Activated T-cell treated with anti-CD3 and anti-CD28 coated beads for 24 hours (primary cell): ENCODE measurements at places on chromosomes 2 and 18.

DNA sequence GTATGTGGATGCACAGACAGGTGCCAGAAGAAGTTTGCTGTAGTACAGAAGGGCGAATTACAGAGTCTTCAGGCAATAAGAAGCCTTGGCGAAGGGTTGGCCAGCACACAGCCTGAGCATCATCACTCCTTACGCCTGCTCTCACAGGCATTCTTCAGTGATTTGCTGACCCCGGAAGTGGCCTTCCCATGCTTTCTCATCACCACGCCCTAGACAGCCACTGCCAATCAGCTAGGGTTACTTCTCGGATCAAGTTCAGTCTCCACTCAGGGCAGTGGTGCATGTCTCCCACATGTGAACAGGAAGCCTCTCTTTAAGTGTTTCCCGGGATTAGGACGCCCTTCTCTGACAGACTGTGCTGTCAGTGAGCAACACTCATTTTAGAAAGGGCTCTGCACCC is 81.8 kb downstream of the C1QL2 start:
- no peak for DNase-seq

GRCh38 chr2:214856137-214856536 is 46.7 kb upstream of the BARD1 start:
- no peak for DNase-seq

DNA sequence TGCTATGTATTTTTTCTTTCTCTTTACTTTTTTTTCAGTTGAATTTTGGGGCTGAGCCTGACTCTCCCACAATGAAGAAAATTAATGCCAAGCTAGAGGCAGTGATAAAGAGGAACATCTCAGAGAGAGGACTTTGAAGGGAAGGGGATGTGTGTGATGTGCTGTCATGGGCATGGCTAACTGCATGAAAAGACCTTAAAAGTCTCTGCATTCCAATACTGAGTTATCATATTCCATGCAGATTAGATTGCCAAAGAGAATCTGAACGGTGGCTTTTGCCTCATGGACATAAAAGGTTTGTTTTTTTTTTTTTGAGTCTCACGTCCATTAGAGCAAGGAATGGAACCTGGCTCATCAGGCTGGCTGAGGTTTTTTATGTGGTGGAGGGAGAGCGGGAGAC is 213.9 kb downstream of the PIK3C3 start:
- DNase-seq: no peak

DNA sequence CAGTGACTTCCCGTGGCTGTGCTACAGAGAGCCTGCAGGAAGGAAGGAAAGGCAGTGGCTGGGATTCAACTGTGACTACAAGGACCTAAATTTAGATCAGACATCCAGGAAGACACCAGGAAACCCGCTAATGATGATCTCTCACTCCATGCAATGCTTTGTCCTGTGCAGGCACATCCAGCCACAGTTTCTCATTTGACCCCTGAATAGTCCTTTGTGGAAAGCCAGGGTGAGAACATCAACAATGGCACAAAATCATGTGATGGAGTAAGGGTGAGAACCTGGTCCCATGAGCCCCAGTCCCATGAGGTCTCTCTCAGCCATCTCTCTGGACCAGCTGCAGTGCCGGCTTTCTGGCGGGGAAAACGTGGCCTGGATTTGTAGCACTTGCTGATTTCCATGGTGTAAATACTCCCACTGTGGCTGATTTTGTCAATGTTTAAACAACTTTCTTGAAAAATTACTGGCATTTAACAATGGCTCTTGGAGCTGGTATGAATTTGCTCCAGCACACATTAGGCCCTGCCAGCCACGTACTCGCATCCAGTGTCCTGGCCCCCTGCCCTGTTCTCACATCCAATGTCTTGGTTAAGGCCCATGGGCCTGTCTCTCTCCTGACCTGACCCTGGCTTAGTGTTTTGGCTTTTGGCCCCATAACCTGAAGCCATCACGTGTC is 159.0 kb upstream of the HAAO start:
- no peak for DNase-seq

DNA sequence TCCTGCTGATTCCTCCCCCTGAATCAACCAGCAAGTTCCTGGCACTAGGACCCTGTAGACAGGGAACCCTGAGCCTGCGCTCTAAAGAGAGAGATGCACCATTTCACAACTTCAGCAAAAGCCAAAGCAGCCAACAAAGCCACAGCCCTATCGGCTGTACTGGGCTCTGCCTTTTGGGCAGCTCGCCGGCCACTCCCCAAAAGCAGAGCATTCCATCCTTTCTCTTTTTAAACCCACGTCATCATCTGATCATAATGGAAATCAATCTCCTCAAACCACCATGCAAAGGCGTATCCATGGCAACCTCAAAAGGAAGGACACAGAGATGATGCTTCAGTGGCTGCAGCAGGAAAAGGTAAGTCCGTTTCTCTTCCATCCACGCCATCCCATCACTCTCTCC is 5.3 kb upstream of the DCTN1 start:
- no peak for DNase-seq

- DNase-seq: no peak
Measured at GRCh38 chr2:171554991-171555615, 32.8 kb downstream of the CYBRD1 start.

DNA sequence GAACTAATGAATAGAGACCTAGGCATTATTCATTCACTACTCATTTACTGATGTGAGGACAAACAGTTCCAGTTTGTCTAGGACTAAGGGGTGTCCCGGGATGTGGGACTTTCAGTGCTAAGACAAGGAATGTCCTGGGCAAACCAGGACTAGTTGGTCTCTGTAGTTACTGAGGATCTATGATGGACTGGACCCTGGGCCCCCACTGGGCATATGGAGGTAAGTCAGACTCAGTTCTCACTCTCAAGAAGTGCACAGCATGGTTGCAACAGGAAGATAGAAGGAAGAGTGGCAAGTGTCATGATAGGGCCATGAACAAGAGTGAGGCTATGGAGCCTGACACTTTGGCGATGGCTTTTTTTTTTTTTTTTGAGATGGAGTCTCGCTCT is 128.2 kb downstream of the MYCN start:
- DNase-seq: no peak

GRCh38 chr2:100243631-100244030 is 78.7 kb downstream of the LONRF2 start:
- DNase-seq: no peak

GRCh38 chr2:153519257-153519875 is 40.8 kb upstream of the RPRM start:
- DNase-seq: peak; percentile 30

- no peak for DNase-seq
Measured at GRCh38 chr2:192288295-192288694, 93.6 kb upstream of the TMEFF2 start.

- no peak for DNase-seq
Measured at GRCh38 chr2:161112908-161113307, 47.3 kb upstream of the TANK start.

DNA sequence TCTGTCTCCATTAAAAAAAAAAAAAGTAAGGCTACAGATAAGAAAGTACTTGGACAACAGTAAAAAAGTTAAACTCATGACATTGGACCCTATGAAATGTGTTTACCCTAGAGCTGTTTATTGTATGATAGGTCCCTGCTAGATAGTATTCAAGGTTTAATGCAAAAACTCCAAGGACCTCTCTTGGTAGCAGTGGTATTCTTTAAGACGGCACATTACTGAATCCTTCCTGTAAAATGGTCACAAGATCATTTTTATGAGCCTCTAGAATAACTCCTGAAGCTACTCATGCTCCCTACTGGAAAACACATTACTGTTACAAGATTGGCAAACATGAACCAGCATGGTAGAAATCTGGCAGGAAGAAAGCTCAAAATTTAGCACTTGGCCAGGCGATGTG is 38.8 kb downstream of the GALM start:
- no peak for DNase-seq

DNA sequence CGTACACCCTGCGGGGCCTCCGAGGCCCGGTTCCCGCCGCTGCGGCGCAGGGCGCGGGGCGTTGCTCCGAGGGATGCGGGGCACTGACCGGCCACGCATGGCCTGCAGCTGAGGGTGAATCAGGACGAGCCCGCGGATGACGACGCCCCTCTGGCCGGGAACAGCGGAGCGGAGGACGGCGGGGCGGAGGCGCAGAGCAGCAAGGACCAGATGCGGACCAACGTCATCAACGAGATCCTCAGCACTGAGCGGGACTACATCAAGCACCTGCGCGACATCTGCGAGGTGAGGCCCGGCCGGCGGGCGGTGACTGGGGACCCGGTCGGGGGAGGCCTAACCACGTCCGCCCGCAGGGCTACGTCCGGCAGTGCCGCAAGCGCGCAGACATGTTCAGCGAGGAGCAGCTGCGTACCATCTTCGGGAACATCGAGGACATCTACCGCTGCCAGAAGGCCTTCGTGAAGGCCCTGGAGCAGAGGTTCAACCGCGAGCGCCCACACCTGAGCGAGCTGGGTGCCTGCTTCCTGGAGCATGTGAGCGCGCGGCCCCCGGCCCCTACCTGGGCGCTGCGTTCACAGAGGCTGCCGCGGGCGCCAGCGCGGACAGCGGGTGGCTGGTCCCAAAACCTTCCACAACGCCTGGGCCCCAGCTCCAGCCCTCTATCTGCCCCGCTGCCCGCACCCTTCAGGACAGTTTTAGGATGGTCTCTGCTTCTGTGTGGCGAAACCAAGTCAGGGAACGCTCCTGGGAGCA is 53.2 kb downstream of the FAM168B start:
- DNase-seq: no peak

DNA sequence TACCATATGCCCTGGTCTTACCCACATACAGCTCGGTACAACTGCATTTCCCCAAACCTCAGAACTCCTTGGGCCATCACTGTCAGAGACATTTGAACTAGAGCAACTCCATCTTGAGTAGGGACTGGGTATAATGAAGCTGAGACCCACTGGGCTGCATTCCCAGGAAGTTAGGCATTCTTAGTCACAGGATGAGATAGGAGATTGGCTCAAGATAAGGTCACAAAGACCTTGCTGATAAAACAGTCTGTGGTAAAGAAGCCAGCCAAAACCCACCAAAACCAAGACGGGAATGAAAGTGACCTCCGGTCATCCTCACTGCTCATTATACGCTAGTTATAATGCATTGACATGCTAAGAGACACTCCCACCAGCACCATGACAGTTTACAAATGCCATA is 131.3 kb downstream of the PIK3C3 start:
- no peak for DNase-seq

DNA sequence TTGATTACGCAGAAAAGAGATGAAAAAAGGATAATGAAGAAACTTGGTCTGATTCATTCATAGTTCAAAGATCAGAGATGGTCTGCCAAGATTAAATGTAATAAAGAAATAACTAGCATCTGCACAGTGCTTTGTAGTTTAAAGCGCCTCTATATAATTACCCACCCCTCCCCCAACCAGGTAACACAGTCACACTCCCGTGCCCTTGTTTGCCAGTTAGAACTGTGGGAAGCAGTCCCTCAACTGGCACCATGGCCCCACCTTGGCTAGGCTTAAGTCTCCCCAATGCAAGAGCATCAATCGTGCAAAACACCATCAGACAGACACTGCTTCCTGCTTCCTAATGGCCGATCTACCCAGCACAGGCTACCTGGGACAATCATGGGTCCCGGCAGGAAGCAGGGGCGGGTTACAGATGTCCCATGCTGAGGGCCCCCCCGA is 11.6 kb downstream of the ADCY3 start:
- DNase-seq: no peak

DNA sequence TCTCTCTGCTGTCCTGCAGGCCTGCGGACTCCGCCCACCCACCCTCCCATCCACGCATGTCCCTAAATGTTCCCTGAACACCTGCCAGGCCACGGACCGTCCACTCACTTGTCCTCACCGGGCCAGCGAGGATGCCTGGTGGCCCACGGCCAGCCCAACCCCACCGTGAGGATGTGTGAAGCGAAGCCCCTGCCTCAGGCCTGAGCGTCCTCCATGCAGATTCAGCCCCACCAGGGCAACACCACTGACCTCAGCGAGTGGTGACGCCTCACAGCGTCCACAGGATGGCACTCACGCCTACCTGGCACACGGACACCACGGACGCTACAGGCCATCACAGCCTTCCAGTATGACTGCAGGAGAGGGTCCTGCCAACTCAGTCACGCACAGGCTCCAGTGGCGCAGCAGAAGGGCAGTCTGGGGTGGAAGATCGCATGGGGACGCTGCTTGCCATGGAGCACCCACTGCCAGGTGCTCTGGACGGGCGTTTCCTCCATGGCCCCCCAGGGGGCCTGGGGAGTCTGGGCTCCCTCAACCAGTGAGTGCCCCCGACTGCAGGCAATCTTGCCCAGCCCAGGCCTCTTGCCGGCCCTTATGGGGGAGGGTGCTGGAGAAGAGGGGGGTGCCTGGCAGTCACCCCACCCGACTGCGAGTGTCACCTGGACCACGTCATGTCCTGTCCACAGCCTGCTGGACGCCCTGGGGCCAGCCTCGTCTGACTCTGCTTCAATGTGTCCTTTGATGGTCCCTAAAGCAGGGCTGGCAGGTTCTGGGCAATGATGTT is 25.4 kb downstream of the HDAC4 start:
- DNase-seq: no peak

DNA sequence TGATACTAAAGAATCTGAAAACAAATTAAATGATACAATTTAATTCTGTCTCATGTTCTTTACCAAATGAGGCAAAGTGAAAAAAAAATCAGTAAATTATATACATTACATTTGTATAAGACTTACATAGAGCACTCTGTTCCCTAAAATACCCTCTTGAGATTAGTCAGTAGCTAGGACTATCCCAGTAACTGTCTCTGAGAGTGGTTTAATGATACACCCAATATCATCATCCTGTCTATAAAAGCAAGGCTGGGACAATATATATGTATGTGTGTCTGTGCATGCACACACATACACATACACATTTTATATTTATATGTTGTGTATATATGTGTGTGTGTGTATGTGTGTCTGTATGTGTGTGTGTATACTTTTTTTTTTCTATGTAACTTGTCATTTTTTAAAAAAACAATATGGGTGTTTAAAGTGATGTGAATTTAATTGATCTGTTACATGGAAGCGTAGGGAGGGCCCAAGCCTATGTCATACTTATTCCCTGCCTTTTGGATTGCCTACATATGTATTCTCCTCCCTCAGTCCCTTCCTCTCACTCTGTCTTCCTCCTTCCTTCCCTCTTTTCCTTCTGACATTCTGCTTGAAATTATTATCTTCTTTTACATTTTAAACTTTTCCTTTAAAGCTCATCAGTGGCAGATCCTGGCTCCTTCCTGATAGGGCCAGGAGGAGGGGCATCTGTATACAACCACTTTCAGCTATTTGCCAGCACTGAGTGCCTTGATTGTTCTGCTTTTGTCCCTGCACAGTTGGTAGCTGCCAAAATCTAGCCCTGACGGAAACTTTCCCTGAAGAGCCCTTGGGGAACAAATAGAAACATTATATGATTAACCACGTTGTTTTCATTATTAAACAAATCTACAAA is 6.8 kb downstream of the ASXL3 start:
- no peak for DNase-seq

DNA sequence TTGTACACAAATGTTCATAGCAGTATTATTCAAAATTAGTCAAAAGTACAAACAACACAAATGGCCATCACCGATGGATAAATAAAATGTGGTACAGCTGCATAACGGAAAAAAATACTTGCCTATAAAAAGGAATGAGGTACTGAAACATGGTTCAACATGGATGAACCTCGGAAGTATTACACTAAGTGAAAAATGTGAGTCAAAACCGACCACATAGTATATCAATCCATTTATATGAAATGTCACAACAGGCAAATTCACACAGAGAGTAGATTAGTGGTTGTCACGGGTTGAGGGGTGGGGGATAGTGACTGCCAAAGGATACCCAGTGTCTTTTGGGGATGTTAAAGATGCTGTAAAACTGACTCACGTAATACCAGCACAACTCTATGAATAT is 3.5 kb downstream of the SS18 start:
- no peak for DNase-seq

- DNase-seq: no peak
Measured at GRCh38 chr2:26033270-26033817, 540 bp upstream of the RAB10 start.
